ENCODE measurements at places on chromosomes 2 and 18.

DNA sequence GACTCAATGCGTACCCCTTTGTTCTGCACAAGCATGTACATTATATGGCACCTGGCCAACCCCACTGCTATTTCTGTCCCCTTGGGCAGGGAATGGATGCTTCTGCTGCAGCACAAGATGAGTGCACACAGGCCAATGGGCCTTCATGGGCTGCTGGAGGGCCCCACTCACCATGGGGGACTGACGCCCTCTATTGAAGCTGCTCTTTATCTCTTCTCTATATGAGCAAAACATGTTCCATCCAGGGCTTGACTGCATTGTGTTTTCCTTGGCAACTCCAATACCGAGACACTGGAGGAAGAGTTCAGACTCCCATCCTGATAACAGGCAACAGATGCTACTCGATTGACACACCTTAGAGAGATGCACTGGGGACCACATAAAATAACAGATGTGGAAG is 251.6 kb upstream of the NCKAP5 start:
- DNase-seq: no peak

DNA sequence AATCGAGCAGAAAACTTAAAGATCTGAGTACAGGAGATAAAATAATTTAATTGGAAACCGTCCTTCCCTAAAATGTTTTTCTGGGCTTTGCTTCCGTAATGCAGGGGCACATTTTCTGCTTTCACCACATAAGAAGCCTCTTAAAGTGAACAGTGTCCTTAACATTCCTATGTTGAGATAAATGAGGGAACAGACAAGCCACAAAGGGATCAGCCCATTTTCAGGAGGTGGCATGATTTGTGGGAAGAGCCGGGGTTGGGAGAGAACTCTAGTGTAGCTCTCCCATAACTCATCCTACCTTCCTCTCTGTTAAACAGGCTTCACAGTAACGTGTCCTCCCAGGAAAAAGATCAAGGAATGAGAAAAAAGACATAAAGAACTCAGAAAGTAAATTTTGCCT is 56.9 kb upstream of the ACVR1C start:
- DNase-seq: no peak

DNA sequence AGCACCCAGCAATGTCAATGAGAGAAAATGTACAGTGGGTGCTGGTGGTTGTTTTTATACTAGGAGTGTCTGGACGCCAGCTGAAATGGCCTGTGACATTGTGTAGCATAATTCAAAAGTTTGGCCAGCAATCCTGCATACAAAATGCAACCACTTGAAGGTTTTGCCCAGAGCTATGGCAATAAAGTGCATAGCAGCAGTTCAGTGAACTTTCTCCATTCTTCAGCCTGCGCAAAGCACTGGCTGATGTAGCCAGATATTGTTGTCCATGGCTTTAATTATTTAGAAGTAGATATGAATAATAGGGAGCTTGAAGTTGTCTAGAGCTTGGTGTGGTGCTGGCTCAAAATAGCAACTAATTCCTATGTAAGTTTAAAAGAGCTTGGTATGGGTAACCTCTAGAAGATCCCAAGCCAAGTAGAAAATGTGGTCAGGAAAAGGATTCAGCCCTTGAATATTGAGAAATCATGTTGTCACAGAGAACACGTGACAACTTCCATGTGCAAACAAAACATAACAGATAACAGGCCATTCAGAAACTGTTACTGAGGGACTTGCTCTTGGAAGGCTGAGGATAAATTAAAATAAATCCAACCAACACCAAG is 33.3 kb upstream of the PGAP1 start:
- no peak for DNase-seq

- no peak for DNase-seq
Observed at GRCh38 chr2:156434461-156435291, 1.5 kb upstream of the GPD2 start.

DNA sequence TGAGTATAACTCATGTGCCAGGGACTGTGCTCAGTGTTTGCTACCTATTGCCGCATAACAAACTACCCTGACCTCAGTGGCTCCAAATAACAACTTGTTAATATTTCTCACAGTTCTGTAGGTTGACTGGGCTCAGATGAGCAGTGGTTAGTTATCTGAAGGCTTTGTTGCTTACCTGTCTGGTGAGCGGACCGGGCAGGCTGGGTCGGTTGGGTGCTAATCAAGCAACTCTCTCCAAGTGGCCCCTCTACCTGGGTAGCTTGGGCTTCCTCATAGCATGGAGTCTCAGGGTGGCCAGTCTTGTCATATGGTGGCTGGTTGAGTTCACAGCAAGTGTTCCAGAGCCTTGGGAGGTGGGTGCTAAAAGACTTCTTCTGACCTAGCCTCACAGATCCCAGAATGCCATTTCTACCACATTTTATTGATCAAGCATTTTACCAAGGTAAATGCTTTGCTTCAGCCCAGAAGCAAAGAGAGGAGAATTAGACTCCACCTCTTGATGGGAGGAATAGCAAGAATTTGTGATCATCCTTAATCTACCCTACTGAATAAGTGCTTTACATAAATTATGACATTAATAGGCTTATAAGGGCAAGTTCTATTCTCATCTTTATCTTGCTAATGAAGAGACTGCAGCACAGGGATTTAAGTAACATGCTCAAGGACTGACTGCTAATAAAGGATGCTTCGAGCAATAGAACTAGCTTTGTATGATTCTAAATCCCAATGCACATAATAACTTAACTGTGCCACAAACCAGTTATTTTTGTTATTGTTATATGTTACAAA is 16.9 kb downstream of the RAB31 start:
- DNase-seq: no peak

DNA sequence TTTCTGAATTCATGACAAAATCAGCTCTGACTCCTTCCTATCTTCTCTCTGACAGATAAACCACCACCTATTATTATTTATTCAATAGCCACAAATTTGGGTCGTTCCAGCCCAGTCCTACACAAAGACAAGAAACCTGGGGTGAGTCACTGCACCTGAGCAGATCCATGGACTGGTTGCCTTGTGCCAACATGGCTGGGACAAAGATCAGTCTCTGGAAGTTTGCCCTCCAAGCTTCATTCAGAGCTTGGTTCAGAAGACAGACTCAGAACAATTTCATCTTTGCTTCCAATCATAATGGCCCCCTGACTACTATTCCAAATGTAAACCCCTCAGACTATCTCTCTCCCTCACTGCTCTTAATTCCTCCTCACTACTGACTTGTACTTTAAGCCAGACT is 9.6 kb upstream of the EXOC6B start:
- DNase-seq: no peak

DNA sequence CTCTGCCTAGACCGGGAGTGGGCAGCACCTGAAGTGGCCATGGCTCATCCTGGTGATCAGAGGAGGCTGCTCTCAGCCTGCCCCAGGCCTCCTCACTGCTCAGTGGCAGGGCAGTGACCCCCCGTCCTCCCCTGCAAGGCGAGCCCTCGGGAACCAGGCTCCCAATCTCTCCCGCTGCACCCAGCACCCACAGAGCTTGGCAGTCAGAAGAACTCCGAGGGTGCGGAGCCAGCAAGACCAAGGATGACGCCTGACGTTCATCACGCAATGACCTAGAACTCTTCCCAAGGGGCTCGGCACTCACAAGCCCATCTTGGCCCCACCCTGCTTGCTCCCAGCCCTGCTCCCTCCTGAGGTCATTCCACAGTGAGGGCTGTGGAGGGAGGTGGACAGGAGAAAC is 189.8 kb upstream of the SALL3 start:
- DNase-seq: no peak

- no peak for DNase-seq
Observed at GRCh38 chr2:139925903-139926302, 1145.7 kb upstream of the NXPH2 start.

- DNase-seq: no peak
Observed at GRCh38 chr2:3620834-3621233, 25.9 kb downstream of the COLEC11 start.

DNA sequence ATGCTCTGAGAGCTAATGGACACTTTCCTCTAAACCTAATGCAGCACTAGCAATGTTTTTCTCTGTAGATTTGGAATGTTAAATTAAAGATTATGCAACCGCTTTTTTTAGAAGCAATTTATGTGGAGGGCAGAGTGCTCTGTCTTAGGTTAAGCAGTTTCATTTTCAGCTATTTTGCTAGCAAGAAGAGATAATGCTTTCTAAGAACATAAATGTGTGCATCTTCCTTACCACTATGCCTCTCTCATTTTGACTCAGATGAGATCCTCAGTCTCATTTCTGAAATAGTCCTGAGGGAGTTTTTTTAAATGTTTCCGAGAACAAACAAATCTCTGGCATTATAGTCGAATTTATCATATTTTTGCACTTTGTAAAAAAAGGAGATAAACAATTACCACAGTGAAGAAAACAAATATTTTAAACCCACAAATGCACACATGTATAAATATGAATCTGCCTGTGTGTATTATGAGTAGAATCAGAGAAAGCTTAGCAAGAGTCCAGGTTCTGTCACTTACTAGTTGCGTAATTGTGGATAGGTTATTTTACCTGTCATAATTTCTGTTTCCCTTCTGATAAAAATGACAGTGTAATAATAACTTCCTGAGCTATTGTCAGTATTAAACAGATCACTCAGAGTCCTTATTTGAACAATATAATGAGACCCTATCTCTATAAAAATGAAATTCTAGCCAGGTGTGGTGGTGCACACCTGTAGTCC is 207.7 kb upstream of the CRIM1 start:
- DNase-seq: no peak

GRCh38 chr18:6370410-6370809 is 44.3 kb downstream of the L3MBTL4 start:
- no peak for DNase-seq

- DNase-seq: no peak
Observed at GRCh38 chr2:197944416-197945096, 140.2 kb downstream of the PLCL1 start.

DNA sequence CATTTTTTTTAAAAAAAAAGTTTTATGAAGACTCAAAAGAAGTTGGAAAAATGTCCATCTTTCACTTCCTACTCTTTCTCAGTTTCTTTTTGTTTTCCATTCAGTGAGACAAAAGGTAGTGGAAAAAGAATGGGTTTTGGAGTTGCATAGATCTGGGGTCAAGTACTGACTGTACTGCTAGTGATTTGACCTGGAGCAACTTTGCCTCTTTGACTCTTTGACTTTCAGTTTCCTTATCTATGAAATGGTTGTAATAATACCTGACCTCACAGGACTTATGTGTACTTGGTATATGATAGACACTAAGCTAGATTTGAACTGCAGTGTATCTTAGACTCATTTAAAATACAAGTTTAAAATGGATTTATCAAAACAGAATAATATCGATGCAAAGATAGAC is 3.5 kb upstream of the KCNE4 start:
- DNase-seq: no peak

GRCh38 chr2:75200140-75201096 is 1.1 kb upstream of the TACR1 start:
- DNase-seq: no peak

GRCh38 chr18:29588446-29589100 is 1411.6 kb upstream of the CDH2 start:
- no peak for DNase-seq

GRCh38 chr2:138757384-138757783 is 22.8 kb downstream of the NXPH2 start:
- no peak for DNase-seq

- DNase-seq: peak; percentile 18
Observed at GRCh38 chr18:519019-519879, 18.7 kb upstream of the COLEC12 start.

Data from GM18507 (cell line).